ENCODE measurements at places on chromosomes 7 and 10.
A peak's percentile ranks its signal among the peaks of the same experiment; 100 is the strongest.

- DNase-seq: no peak
Observed at GRCh38 chr10:43347997-43348396, 23.4 kb upstream of the FXYD4 start.

GRCh38 chr7:29281782-29282541 is 87.4 kb downstream of the CHN2 start:
- DNase-seq: no peak

DNA sequence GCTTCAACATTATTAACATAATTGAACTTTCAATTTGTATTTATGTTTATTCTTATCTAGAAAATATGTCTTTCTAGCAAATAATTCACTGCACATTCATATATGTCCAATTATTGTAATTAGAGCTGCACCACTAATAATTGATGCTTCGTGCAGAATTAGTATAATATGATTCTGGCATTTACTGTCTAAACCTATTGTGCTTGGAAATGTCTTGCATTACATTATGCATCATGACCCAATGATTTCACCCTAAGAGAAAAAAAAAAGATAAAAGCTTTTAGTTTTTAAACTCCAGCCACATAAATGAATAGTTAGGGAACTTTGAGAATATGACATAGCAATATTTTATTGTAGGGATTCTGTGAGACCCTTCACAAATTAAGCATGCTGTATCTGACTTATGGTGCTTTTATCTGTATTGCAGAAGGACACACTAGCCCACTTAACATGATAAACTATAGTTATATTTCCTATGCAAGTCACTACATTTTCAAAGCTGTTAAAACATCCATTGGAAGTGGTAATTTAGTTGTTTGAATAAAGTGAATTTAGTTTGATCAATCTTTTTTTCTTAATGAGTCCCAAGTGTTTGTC is 1609.1 kb downstream of the REEP3 start:
- DNase-seq: no peak

GRCh38 chr10:47257396-47258120 is 42.4 kb upstream of the GDF10 start:
- no peak for DNase-seq

DNA sequence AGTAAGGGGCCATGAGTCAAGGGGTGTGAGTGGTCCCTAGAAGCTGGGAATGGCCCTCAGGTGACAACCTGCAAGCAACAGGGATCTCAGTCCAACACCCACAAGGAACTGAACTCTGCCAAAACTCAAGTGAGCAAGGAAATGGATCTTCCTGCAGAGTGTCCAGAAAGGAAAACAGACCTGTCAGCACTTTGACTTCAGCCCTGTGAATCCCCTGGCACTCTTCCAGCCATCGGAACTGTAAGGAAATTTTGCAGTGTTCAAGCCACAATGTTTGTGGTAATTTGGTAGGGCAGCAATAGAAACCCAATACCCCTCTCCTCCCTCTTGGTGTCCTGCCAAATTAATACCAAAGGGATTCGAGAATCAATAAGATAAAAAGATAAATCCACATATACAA is 6.9 kb downstream of the LYZL1 start:
- DNase-seq: no peak

DNA sequence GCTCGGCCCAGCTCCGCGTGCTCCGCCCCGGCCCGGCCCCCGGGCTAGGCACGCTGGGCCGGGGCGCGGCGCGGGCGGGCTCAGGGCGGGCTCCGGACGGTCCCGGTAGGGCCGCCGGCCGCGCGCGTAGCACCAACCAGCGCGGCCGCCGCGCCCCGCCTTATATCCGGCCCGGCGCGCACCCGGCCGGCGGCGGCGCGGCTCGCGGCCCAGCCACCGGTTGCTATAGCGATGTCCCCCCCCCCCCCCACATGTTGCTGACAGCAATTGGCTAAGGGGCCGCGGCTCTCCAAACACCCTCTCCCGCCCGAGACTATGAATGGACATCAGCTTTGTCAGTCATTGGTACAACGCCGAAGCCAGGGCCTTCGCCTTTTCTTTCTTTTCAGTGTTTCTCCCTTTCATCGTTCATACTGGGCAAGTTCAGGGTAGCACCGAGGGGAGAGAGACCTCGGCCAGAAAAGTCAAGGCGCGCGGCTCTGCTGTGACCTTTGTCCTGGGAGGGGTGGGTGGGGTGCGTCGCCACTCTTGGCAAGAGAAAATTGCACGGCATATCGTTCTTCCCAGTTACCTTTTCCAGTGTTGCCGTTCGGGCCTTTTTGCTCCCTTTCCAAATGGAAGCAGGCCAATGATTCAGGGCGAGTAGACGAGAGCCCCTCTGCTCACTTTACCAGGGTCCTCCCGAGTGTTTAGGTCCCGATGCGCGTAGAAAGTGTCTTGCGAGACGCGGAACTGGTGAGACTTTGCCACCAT is 354.2 kb downstream of the DNAJB6 start:
- DNase-seq: no peak

DNA sequence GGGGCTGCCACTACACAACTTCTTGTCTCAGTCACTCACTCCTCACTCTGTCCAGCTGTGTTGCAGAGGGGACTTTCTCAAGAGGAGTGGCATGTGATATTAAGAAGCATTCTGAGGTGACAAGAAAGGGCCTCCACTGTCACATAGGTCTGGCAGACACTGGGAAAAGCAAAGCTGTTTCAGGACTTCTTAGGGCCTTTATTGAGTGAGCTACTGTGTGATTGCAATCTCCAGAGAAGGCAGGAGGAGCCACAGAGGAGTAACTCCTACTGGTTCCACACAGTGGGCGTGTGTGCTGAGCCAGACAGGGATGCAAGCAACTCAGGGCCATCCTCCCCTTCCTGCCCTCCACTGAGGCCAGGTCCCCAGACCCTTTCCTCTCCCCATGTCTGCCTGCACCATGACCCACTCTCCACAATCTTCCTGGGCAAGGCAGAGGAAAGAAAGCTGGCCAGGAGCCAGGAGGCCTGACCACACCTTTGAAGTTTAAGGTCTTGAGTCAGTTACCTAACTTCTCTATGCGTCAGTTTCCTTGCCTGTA is 262.0 kb upstream of the ZMIZ1 start:
- no peak for DNase-seq

DNA sequence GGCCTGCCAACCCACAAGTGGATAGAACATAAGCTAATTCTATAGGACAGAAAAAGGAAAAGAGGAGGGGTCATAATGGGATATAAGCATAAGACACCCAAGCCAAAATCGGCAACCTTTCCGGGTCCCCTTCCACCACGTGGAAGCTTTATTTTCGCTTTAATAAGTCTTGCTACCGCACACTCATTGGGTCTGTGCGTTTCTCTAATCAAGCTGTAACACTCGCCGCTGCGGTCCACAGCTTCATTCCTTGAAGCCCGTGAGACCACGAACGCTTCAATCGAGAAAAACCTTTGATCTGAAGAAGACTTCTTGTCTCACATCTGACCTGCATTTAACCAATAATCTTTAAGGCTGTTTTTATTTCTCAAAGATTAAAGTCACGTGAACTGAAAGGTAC is 35.8 kb upstream of the HECW1 start:
- DNase-seq: no peak

- no peak for DNase-seq
Observed at GRCh38 chr7:154853063-154853726, 149.7 kb downstream of the PAXIP1 start.

DNA sequence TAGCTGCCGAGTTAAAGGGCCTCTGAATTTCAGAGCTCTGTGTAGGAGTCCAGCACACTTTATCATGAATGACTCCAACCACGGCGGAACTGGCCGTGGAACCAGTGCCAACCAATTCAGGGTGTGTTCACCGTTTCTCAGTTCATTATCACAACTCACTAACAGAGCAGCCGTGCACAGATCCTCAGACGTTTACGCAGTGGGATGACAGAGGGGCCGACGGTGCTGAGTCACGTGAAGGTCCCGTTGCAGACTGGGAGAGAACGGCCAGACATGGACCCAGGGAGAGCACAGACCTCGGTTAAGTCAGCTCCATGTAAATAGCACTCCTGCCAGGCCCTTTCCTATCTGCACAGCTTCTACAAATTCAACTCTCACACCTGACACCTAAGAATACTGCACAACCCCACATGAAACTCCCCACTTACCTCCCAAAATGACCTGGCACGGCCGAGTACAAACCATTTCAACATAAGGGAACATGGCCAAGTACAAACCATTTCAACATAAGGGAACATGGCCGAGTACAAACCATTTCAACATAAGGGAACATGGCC is 95.5 kb downstream of the DIP2C start:
- DNase-seq: no peak

DNA sequence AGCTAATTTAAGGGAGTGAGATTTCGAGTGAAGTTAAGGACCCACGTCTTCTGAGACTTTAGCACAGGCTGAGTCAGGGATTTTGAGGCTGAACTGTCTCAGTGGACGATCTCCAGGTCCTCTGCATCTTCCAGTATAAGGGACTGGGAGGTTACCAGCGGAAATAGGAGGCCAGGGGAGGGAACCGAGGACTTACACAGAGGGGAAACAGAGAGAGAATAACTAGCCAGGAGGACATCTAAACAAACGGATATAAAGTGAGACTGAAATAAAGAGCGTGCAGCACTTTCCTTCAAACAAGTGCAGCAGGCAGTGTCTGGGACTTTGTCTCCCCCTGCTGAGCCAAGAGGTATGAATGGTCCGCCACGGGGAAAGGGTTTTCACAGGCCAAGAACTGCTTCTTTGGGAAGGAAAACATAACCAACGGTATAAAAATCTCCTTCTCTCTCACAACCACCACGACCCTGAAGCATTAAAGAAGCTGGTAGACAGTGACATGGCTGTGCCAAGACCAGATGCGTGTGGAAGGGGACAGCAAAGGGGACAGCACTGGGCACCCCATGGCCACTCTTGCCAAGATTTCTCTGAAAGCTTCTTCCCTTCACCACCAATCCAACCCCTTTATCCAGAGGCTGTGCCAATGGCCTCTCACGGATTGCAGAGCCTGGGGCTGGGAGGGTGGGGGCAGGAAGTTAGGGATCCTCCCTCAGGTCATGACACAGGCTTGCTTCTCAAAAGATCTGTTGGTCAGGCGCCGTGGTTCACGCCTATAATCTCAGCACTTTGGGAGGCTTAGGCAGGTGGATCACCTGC is 72.0 kb downstream of the SLC37A3 start:
- DNase-seq: peak; percentile 3

- no peak for DNase-seq
Observed at GRCh38 chr7:158238616-158239289, 348.9 kb downstream of the PTPRN2 start.

GRCh38 chr7:30181736-30182522 is 47.1 kb downstream of the MTURN start:
- DNase-seq: no peak

DNA sequence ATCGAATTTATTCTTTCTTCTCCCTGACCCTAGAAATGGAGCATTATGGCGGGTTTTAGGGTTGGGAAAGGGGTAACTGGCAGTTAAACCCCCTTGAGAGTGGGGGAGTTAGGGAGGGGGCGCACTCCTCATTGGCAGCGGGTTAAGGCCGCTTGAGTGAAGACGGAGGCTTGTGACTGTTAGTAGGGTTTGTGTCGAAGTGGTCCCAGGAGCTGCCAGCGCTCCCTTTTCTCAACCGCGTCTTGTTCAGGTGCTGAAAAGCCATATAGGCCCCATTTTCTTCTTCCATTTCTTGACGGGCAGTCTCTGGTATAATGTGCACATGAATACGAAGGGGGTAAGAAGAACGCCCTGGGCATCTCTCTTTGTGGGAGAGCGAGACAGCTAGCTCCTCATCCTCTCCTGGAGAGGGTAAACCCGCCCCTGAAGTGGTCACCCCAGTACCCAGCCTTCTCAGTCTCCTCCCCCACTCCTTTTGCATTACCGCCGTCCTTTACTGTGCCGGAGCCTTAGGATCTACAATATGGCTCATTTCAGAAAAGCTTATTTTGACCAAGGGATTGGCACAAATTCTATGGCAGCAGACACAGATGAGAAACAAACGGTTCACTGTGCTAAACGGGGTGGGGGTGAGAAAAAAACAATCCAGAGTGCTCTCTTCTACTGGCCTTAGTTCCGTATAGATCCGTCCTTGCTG is 836 bp downstream of the KMT2E start:
- DNase-seq: peak; percentile 18

DNA sequence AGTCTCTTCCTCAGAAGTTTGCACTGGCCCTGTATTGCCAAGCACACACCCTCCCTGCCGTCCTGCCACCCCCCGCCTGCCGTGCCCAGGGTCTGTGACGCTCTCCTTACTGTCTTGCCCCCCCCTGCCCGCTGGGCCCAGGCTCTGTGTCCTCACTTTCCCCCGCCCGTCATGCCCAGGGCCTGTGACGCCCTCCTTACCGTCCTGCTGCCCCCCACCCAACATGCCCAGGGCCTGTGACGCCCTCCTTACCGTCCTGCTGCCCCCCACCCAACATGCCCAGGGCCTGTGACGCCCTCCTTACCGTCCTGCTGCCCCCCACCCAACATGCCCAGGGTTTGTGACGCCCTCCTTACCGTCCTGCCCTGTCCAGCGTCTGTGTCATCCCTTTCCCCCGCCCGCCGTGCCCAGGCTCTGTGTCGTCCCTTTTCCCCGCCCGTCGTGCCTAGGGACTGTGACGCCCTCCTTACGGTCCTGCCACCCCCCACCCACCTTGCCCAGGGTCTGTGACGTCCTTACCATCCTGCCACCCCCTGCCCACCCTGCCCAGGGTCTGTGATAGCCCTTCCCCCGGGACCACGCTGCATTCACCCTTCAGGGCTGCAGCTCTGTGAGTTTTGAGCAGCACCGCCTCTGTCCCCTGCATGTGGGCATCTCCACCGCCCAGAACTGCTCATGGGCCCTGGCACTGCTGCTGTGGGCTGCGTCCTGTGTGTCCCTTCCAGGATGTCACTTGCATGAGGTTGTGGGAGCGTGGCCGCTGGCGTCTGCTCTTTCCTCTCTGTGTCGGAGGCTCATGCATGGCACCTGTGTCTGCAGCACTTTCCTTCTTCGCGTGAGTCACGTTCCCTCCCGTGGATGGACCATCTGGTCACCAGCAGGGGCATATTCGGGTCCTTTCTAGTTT is 19.3 kb upstream of the PRKAR1B start:
- no peak for DNase-seq

- DNase-seq: no peak
Observed at GRCh38 chr7:142413280-142414000, 155.6 kb upstream of the PRSS58 start.

DNA sequence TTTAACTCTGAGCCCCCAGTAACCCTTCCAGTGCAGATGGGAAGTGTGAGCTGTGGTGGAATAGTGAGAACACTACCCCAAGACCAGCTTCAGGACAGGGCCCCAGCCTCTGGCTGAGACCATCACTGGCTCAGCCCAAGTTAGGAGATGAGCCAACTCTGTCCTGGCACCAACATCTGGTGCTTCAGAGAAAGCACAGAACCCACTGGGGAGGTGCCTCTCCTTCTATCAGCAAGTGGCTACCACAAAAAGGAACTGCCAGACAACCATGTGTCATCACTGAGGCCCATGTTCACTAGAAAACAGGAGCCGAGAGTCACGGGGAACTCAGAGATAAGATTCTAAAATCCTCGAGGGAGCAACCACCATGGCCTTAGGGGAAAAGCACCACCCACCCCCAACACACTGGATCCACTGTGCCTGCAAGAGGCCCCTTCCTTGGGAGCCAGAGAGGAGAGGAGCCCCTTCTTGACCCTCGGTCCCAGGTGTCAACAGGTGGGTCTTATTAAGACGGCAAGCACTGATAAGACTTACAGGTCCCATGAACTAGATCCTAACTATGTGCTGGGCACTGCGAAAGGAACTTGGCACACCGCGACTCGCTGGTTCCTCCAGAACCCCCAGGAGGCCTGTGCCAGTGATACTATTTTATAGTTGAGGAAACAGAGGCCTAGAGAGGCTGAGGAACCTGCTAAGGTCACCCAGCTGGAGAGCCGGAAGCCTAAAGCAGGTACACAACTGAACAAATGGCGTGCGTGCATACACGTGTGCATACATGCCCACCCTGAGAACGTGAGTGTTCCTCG is 102.7 kb downstream of the FAM53B start:
- DNase-seq: no peak
